ENCODE measurements at places on chromosomes 12 and 14.

GRCh38 chr12:38279756-38280155 is 36.8 kb upstream of the ALG10B start:
- no peak for DNase-seq

DNA sequence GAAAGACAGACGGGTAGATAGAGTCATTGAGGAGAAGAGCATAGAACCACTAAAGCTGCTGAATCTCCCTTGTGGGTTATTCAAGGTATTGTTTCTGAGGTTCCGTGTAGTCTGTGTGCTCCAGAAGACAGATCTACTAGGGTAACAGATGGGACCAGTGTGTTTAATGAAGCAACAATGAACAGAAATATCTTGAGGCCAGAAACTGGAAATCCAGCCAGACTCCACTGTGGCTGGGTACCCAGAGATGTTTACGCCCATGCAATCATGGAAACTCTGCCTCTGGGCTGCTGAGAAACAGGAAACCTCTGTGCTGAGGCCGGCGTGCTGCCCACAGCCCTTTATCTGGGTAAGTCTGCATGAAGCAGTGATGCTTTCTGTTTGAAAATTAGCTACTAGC is 8.3 kb downstream of the PROX2 start:
- DNase-seq: peak; percentile 61

- DNase-seq: no peak
Observed at GRCh38 chr12:80441921-80442320, 2.1 kb upstream of the PTPRQ start.

- DNase-seq: no peak
Observed at GRCh38 chr12:53712059-53712643, 15.1 kb downstream of the CALCOCO1 start.

- DNase-seq: no peak
Observed at GRCh38 chr12:121202407-121203355, 7.2 kb upstream of the P2RX4 start.

DNA sequence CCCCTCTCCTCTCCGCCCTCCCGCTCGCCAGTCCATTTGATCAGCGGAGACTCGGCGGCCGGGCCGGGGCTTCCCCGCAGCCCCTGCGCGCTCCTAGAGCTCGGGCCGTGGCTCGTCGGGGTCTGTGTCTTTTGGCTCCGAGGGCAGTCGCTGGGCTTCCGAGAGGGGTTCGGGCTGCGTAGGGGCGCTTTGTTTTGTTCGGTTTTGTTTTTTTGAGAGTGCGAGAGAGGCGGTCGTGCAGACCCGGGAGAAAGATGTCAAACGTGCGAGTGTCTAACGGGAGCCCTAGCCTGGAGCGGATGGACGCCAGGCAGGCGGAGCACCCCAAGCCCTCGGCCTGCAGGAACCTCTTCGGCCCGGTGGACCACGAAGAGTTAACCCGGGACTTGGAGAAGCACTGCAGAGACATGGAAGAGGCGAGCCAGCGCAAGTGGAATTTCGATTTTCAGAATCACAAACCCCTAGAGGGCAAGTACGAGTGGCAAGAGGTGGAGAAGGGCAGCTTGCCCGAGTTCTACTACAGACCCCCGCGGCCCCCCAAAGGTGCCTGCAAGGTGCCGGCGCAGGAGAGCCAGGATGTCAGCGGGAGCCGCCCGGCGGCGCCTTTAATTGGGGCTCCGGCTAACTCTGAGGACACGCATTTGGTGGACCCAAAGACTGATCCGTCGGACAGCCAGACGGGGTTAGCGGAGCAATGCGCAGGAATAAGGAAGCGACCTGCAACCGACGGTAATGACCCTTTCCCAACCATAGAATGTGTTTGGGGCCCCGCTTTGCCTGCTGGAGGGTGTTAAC is 615 bp downstream of the CDKN1B start:
- DNase-seq: peak; percentile 73

DNA sequence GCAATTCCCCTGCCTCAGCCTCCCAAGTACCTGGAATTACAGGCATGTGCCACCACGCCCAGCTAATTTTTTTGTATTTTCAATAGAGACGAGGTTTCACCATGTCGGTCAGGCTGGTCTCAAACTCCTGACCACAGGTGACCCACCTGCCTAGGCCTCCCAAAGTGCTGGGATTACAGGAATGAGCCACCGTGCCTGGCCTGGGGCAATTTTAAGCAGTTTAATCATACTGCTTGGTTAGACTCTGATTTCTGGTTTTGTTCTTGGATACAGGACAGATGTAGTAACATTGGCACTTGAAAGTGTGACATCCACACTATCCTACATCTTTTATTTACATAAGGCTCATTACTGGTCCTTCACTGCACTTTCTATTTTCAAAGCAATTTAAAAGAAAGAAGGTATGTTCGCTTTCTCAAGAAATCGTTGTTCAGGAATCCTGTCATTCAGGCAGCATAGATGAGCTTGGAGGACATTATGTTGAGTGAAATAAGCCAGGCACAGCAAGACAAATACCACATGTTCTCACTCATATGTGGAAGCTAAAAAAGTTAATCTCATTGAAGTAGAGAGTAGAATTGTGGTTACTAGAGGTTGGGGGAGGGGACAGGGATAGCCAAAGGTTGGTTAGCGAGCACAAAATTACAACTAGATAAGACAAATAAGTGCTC is 4.0 kb upstream of the NUAK1 start:
- DNase-seq: no peak

DNA sequence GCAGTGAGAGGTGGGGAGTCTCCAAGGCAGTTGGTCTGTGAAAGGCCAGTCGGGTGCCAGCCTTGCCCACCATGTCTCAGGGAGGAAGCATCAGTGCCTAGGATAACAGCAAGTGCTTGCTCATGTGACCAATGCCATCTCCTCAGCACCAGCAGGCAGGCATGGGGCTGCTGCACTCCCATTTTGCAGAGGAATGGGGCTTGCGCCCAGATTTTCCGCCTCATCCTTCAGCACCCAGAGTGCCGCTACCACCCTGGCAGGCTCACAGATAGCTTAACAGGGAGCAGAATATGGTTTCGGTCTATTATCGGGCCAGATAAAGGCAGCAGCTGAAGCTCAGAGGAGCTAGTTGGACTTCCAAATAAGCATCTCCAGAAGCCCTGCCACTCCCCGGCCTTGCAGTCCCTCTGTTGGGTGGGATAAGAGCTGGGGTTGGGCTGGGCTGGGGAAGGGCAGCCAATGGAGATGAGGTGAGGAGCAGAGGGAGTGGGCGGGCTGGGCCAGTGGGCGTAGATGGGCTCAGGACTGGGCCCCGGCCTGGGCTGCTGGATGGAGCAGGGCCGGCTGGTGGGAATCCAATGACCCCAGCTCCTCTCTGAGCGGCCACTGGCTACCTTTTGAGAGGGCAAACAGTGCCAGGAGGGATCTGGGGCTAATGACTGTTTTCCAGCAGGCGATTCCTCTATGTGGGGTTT is 8.4 kb upstream of the KRT80 start:
- no peak for DNase-seq

DNA sequence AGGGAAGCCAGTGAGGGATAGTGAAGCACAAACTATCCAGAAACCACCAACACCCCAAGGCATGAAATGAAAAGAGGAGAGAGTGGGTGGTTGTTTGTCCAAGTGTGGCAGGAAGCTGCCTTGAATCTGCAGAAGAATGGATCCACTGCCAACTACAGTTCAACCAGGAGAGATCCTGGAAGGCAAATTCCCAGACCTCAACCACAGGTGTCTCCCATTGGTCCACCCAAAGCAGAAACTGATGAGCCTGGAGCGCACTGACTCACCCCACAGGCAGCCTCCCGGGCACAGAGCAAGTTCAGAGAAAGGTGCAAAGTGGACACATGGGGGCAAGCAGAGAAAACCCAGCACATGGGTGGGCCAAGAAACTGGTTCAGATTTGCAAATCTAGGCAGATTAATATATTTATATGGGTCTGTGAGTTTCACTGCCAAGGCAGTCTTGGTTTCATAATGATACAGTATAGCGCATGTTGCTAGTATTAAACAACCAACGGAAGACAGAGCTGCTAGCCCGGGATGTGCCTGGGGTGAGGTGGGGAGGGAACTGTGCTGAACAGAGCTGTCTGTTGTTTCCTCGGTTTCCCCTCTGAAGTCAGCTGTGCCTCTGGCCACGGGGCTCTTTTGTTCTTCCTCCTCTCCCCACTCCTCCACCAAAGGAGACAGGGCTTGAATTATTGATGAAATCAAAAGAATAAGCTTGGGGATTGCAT is 416.2 kb upstream of the CCDC196 start:
- DNase-seq: no peak

DNA sequence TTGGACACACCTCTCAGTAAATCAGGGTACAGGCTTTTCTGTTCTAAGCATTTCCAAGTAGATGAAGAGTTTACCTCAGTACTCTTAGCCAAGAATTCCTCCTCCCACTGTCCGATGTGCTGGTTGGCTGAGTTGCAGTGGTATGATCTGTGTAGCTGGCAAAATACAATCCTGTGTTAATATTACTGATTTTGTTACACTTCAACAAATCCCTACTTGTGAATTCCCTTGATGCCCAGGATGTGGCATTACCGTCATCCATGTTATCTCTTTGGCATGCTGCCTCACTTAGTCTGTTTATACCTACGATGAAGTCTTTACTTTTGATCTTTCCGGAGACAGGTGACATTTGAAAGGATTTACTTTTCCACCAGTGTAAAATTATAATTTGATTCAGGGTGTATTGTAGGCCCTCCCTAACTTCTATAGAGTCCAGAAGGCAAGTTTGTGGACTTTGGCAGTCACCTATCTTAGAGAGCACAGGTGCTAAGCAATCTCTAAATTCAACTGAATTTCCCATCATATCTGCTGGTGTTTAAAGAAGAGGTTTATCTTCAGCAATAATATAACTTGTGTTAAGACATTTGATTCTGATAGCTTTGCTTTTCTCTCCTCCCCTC is 10.1 kb downstream of the CCDC196 start:
- DNase-seq: no peak

DNA sequence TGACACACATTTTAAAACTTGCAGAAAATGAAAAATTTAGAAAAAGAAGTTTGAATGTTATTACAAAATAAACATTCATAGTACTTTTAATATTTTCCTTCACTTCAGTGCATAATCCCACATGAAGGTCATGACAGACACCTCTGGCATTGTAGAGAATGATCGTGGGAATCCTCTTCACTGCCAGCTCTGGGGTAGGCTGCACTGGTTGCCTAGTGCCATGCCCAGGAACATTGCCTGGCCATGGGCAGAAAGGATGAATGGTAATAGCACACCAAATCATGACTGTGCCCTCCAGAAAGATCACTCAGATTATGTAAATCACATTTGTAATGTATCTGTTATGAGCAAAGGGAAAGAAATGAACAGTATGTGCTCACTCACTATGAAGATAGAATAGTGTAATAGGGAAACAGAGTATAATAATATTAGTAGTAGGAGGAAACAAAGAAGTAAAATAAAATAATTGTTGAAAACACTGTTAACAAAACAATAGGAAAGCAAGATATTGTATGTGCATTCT is 161.6 kb downstream of the PLCZ1 start:
- no peak for DNase-seq

DNA sequence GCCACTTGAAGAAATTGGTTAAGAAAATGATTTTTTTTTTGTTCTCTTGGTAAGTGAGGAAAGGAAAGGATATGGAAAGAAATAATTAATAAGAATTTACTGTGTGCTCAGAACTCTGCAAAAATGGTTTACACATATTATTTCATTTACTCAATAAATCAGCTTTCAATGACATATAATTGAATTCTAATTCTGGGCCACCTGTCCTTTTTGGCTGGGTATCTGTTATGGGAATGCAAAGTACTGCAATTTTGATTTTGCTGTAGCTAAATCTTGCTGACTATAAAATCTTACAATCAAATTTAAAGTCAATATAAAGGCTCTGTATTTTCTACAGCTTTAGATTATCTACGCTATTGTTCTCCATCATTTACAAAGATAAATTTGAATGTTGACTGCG is 147.1 kb downstream of the GRIP1 start:
- no peak for DNase-seq

DNA sequence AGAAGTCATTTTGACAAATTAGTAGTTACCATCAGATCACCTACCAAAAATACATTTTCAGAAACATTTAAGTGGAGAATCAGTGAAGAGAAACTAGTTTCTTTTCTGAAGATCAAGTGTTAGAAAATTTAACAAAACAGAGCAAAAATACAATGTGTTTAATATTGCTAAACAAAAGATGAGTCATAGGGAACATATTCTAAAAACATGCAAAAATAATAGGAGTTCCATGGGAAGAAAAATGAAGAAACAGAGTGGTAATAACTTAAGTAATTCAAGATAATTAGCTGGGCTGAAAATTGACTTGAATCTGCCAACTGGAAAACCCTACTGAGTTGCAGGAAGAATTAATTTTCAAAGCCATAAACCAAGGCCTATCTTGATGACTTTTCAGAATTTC is 111.5 kb upstream of the KITLG start:
- DNase-seq: no peak

GRCh38 chr12:120352117-120352516 is 16.8 kb downstream of the MSI1 start:
- no peak for DNase-seq

GRCh38 chr14:88804035-88804434 is 11.3 kb upstream of the EML5 start:
- peak; percentile 1 for DNase-seq

DNA sequence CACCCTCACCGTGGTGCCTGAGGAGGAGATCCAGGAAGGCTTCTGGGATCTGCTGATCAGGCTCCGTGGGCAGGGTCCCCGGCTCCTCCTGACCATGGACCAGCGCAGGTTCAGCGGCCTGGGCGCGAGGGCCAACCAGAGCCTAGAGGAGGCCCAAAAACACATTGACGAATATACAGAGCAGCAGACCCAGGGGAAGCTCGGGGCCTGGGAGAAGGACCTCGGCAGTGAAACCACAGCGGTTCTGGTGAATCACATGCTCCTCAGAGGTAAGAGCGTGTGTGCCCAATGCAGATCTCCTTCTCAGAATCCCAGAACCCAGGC is 29.4 kb downstream of the SERPINA3 start:
- no peak for DNase-seq

DNA sequence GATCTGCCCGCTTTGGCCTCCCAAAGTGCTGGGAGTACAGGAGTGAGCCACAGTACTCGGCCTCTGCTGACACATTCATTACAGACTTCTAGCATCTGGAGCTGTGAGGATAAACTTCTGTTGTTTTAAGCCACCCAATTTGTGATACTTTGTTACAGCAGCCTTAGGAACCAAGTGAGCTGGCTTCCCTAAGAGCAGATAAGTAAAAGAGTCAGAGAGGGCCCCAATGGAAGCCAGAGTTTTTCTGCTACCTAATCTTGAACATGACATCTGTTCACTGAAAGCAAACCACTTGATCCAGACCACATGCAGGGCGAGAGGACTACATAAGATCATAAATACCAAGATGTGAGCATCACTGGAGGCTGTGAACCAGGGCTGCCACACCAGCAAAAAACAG is 3.7 kb upstream of the MAPKAPK5 start:
- DNase-seq: no peak
